Kidney tubule cell (primary cell): ENCODE measurements at places on chromosomes 5 and 9.

DNA sequence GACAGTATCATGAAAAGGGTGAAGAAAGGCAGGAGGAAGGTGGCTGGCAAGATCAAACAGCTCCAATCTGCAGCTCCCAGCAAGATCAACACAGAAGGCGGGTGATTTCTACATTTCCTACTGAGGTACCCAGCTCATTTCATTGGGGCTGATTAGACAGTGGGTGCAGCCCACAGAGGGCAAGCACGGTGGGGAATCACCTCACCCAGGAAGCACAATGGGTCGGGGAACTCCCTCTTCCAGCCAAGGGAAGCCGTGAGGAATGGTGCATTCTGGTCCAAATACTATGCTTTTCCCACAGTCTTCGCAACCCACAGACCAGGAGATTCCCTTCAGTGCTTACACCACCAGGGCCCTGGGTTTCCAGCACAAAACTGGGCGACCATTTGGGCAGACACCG lies 66.8 kb downstream of the CAMSAP1 start:
- no peak for DNase-seq

DNA sequence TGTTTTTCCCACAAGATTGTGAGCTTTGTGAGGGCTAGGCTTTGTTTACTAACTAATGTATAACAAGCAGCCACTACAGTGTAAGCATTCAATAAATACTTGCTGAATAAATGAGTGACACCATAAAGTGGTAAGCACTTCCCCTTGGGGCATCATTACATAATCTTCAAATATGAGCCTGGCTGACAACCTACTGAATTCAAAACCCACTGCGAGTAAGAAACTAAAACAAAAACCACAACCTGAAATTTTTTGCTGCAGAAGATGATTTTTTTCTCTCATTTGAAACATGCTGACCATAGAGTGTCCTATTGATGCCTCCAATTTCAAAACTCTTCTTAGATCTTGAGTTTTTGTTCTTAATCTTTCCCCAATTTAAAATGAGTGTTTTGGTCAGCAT lies 331.3 kb upstream of the CCNG1 start:
- DNase-seq = no peak

DNA sequence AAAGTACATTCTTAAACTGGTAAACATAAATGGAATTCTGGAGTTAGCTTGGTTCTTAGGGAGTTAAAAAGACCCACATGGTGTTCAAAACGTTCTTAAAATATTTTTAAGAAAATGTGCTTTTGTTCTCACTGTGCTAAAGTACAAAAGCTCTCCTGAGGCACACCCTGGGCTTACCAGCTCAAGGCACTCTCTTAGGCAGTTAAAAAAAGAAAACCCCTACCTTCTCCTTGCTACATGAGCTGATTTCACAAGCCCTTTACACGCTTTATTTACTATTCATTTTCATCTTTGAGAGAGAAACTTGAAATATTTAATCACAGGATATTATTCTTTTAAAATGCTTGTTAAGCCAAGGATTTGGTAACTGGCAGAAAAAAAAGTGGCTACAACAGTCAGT lies 723.3 kb upstream of the GRAMD2B start:
- DNase-seq = no peak

GRCh38 chr9:125626187-125626586 lies 80.8 kb downstream of the MAPKAP1 start:
- DNase-seq = no peak

- no peak for DNase-seq
Observed at GRCh38 chr9:20823051-20823450, 139.0 kb downstream of the FOCAD start.

DNA sequence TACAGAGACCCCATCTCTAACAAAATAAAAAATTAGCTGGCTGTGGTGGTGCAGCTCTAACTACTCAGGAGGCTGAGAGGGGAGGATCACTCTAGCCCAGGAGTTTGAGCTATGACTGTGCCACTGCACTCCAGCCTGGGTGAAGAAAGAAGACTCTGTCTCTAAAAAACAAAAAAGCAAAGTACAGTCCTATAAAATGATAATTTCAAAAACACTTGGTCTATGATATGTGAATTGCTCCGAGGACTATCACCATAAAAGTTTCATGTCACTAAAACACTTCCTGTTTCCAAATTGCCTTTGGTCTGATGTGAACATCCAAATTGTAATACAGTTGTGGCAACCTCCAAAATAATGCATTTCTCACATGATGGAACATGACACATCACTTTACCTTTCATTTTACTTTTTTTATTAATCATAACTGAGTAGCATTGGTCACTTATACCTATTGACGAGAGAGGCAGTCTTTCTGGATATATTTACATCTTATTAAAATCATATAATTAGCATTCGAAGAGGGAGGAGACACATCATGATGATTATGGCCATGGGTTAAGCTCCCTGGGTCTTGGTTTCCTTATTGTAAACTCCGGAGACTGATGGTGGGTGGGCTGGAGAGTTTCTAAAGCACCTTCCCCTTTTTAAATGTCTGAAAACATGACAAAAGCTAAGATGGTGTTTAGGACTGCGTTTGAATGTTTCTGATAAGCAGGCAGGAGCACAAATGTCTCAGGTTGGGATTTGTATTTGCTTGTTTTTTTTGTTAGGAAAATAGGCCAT lies 25.8 kb upstream of the CD180 start:
- no peak for DNase-seq

DNA sequence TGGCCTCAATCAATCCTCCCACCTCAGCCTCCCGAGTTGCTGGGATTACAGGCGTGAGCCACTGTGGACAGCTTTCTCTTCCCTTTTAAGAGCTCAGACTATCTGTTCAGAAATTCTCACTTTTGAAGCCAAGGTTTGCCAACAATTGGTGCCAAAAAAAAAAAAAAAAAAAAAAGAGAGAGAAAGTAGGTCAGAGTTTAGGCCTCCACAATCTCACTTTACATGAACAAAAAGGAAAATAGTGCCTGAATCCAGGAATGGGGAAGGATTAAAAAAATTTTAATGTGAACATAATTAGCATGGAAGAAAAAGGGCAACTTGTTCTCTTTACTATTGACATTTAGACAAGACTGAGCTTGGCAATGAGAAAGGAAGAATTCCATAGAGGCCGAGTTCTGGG lies 94.1 kb downstream of the NSG2 start:
- DNase-seq = no peak

DNA sequence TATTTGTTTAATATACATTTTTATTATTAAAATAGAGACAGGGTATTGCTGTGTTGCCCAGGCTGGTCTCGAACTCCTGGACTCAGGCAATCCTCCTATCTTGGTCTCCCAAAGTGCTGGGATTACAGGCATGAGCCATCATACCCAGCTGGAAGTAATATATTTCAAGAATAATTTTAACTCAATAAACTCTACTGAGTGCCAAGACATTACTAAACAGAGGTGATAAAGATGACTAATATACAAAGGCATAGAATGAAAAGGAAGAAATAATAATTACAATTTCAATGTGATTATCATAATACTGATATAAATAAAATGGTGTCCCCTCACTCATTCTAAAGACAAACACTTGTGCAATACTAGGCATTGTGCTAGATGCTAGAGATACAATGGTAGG lies 13.9 kb downstream of the GOLPH3 start:
- DNase-seq = no peak

- DNase-seq = no peak
Observed at GRCh38 chr9:121527371-121527770, 27.7 kb upstream of the GGTA1 start.

DNA sequence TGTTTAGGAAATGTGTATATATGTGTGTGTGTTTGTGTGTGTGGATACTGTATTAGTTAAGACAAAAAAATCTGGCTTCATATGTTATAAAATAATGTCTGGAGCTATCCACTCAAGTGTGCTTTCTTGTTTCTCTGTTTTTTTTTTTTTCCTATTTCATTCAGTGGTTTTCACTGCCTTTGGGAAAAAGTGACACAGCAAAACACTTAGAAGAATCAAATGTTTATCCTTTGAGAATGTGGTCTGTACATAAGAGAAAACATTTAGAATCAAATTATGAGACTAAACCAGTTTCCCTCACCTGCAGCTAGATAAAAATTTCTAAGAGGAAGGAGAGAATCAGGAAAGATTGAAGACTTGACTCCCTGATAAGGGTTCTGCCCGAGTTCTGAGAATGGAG lies 8.1 kb downstream of the TMC1 start:
- DNase-seq = no peak

GRCh38 chr5:159244163-159244562 lies 18.9 kb upstream of the UBLCP1 start:
- no peak for DNase-seq

DNA sequence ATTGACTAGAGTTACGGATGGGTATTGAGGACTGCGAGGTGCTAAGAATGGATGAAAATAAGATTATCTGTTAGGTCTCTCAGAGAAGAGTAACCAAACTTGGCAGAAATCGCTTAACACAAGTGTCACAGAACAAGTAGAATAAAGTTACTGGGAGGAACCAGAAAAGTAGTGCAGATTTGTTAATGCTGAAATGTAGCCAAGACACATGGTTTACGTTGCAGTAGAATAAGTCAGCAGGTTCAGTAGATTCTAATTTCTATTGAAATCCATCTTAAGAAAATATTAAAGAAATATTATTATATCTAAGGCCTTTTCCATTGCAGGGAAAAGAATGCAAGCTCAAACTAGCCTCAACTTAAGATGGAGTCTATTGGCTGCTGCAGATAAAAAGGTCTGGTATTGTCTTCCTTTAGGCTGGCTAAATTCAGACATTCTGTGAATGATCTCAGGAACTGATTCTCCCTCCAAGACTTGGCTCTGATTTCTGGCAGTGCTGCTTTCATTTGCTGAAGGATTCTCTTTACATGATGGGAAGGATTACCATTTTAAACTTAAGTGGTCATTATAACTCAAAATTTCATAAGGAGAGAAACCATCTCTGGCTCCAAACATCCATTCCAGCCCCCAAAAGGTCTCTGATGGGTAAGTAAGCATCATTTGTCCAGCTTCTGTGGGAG lies 314.9 kb downstream of the MARCHF11 start:
- DNase-seq = no peak

GRCh38 chr9:15484802-15485201 lies 26.0 kb downstream of the PSIP1 start:
- no peak for DNase-seq

DNA sequence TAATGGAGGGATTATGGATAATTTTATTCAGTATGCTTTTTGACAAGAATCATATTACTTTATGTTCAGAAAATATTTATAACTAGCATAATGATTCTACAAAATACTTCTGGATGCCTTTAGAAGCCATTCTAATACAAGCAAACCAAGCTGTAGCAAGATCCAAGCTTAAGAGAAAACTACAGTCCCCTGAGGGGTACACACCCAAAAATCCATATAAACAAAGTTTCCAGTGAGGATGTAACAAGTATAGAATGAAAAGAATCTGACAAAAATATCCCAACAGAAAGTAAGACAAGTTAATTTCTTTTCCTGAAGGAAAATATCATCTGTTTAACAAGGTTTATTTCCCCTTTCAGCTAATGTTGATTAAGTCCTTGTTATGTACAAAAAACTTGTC lies 53.9 kb downstream of the MLLT3 start:
- DNase-seq = no peak

GRCh38 chr9:23379842-23380241 lies 446.2 kb downstream of the ELAVL2 start:
- no peak for DNase-seq

GRCh38 chr9:132984202-132985070 lies 5.9 kb downstream of the GFI1B start:
- no peak for DNase-seq

DNA sequence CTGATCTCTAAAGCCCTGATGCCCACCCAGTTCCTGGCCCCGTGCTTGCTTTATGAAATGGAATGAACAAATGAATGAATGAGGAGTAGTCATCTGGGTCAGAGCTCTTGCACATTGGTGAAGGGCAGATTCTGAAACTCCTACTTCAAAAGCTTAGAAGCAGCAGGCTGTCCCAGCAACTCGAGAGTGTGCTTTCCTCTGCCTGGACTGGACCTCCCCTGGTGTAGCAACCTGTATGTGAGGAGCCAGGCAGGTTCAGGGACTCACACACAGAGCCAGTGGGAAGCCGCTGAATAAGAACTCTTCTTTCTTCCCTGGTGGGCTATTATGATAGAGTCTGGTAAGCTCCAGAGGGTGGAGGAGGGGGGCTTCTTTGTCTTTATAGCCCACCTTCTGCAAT lies 396.4 kb downstream of the CDK5RAP2 start:
- DNase-seq = no peak

GRCh38 chr5:170046241-170046640 lies 59.5 kb upstream of the FOXI1 start:
- DNase-seq = no peak

DNA sequence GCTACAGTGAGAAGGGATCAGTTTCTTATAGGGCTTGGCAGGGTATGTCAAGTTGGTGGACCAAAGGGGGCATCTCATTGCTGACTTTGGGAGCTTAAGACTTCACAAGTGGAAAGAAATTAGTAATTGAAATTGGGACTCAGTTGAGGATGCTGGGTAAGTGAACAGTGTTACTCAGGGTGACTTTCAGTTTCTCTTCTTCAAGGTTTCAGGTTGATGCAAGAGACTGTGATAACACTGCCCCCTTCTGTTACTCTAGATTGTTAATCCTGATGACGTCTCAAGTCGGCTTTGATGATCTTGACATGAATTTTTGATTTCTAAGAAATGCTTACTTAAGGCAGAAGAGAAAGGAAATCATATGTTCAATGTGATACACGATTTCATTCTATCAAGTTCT lies 21.3 kb downstream of the KCTD16 start:
- peak; percentile 82 for DNase-seq

DNA sequence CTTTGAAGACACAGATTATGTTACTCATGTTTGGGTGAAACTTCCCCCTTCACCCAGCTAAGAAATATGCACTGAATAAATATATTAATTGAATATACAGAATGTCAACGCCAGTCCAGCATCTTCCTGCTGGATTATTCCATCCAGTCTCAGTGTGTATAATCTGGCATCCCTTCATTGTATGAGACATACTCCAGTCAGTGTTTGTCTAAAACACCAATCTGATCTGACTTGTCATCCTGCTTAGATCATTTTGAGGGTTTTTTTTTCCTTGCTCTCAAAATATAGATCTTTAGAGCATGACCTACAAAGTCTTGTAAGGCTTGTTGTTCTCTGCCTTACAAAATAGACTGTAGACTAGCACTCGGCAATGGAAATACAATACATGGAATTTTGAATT lies 195.1 kb downstream of the SMARCA2 start:
- DNase-seq = no peak

DNA sequence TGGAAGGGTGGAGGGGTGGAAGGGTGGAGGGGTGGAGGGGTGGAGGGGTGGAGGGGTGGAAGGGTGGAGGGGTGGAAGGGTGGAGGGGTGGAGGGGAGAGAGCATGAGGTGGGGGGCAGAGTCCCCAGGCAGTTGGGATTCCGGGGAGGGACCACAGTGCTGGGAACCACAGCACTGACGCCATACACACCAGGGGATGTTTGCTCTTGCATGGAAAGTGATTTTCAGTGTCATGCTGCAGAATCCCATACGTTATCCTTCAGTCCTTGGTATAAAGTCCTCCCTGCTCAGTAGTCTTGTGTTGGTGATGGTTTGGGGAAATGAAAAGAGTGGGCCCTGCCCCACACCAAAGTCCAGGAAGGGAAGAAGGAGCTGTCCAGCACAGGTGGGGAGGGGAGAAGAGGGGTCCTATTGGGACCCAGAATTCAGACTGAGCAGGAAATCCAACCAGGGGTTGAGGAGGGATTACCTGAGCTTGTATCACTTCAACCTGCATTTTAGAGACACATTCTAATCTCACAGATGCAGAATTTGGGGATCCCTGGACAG lies 5.5 kb upstream of the FIBCD1 start:
- no peak for DNase-seq

- no peak for DNase-seq
Observed at GRCh38 chr5:152990649-152991048, 499.8 kb upstream of the GRIA1 start.
